ENCODE measurements at places on chromosomes 11 and 22.
A peak's percentile ranks its signal among the peaks of the same experiment; 100 is the strongest.

- DNase-seq: no peak
Observed at GRCh38 chr11:100923555-100923954, 206.1 kb downstream of the PGR start.

GRCh38 chr22:36985211-36985889 is 33.9 kb downstream of the TST start:
- no peak for DNase-seq

GRCh38 chr11:14373941-14374646 is 15.1 kb upstream of the RRAS2 start:
- DNase-seq: peak; percentile 22

GRCh38 chr11:124988063-124988462 is 34.1 kb downstream of the CCDC15 start:
- no peak for DNase-seq

DNA sequence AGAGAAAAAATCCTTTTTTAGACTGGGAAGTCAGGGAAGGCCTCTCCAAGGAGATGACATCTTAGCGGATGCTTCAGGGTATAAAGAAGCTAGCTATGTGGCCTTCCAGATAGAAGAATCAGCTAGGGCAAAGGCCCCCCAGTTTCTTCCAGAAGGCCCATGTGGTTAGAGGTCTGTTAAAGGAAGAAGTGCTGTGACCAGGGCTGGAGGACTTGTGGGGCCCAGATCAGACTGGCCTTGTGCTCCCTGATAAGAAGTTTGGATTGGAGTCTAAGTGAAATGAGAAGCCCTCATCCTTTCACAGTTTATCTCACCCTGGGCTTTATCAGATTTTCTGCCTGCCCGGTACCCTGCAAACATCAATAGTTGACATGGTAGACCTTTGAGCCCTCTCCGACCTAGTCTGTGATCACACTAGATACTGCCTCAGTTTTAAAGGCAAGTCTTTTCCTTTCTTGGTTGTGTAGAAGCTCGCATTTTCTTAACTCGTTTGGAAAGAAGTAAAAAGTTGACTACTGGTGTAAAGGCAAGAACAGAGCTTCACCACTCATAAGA is 7.8 kb downstream of the AMPD3 start:
- DNase-seq: no peak

DNA sequence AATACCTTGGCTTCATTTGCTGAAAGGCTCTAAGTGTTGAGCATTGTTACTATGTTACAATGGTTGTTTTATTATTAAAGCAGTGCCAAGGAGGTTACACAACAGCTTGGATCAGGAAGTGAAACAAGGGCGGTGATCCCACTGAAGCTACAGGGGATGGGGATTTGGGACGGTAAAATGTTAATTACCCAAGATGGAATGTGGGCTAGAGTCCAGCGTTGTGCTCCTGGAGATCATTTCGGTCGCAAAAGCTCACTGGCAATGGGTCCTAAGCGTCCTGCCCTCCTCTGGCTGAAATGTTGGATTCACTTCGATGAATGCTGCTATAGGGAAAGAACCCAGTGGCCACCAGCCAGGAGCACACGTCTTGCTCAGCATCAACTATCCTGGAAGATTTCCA is 48.3 kb downstream of the FAM83F start:
- no peak for DNase-seq

- DNase-seq: no peak
Observed at GRCh38 chr11:29029452-29029851, 921.3 kb downstream of the METTL15 start.

DNA sequence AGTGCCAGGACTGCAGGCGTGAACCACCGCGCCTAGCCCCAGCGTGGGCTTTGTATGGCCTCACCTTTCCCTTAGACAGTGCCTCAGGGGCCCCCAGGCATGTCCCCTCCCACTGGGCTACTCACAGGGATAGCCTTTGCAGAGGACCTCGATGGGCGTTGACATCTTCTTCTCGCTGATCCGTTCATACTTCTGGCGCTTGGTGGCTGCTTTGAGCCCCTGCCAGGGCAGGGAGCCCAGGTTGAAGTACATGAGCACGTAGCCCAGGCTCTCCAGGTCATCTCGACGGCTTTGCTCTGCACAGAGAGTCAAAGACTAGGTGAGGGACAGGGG is 17.5 kb downstream of the CSNK1E start:
- DNase-seq: no peak

DNA sequence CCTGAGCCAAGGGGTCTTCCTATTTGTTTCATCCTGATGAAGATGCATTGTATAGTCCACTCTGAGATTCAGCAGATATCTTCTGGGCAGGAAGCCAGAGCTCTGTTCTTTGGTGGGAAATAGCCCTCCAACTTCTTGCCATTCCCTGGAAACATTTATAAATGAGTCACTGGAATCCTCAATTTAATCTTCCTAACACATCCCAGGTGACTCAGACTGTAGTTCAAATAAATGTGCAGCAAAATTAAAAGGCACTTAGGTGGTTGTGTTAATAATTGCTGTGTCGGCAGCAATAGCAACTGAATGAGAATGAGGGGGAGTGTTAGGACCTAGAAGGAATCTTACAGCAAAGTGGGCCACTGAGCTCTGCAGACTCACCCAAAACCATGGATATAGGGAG is 108.6 kb downstream of the INSC start:
- peak; percentile 72 for DNase-seq

DNA sequence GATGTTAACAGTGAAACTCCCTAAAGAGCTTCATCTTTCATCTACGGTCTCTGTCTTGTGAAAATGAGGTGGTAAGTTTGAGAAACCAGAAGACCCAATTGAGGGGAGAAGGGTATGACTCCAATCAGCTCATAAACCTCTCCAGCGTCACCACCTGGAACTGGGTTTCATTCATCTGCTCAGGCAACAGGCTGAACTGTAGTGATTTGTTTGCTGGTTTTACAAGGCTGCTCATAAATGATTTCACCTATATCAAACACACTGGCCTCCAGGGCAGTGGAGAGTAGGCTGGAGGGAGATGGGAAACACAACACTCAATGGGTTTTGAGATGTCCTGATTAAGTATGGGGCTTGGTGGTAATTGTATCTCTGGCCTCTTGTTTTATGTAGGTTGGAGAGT is 79.0 kb downstream of the EFCAB6 start:
- DNase-seq: no peak

DNA sequence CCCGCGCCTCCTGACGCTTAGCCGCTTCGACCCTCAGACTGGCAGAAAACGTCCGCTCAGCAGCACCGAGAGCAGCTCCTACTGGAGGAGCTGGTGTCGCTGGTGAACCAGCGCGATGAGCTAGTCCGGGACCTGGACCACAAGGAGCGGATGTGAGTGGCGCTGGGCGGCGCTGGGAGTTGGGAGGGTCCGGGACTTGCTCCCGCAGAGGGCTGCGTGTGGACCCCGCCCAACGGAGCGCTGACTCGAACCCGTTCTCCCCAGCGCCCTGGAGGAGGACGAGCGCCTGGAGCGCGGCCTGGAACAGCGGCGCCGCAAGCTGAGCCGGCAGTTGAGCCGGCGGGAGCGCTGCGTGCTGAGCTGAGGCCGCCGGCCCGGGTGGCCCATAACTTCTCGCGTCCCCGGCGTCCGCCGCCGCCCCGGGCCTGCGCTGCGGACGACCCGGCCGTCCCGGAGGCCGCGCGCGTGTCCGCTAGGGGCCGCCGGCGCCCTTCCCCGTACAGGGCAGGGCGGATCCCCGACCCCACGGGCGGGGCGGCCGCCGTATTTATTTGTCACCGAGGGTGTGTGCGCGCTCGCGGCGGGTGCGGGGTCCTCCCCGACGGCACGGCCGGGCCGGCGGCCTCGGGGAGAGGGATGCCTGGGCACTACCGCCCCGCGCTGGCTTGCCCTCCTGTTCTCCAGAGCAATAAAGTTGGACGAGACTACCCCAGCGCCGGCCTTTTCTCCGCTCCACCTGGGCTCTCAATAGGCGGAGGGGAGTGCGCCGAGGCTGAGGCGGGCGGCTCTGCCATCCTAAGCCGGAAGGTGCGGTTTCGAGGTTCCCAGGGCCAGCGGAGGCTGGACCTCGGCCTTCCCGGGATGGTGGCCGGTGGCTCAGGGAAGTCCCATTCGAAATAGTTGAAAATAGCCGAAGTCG is 3.4 kb downstream of the KCNK7 start:
- DNase-seq: no peak

DNA sequence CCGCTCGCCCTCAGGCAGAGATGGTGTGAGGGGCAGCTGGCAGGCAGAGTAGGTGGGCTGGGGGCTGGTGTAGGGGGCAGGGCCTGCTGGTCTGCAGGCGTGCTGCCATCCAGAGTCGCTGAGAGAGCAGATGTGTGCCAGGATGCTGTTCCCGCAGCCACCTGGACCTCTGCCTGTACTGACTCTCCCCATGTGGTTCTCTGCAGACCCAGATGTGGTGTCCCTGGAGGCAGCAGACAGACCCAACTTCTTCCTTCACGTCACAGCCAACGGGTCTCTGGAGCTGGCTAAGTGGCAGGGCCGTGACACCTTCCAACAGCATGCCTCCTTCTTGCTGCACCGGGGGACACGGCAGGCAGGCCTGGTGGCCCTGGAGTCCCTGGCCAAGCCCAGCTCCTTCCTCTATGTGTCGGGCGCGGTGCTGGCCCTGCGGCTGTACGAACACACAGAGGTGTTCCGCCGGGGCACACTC is 58.6 kb downstream of the OTOG start:
- DNase-seq: no peak

GRCh38 chr11:119700030-119700429 is 29.0 kb downstream of the NECTIN1 start:
- DNase-seq: no peak

DNA sequence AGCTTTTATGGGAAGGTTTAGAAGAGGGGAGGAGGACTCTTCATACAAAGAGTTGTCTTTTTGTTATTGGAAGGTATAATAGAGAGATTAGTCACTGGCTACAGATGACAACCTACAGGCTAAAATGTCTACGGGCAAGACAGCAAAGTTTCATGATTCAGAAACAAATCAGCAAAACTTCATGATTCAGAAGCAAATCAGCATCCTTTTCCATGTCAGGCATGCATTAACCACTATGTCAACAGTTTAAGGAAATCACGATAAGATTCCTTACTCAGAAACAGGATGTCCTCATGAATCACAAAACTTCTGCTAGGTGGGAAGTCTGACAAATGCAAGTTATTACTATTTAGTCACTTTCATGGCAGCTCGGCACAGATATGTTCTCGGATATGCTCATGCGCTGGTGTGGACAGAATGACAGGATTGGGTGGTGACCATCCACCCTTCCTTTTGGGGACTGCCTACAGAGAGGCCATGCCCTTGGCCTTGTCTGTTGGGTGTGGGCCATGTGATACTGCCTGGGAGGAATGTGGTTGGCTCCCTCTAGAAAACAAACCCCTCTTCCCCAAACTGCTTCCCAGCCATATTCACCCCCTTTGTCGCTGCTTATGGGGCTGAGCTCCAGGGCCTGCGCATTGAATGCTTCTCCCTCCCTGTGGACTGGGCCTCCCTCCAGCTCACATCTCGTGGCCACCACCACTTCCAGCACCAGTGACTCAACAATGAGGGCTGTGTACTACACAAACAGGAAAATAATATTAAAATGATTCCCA is 10.1 kb downstream of the C11orf91 start:
- peak; percentile 99 for DNase-seq

- DNase-seq: peak; percentile 96
Observed at GRCh38 chr11:86740628-86741483, 59.5 kb upstream of the PRSS23 start.

DNA sequence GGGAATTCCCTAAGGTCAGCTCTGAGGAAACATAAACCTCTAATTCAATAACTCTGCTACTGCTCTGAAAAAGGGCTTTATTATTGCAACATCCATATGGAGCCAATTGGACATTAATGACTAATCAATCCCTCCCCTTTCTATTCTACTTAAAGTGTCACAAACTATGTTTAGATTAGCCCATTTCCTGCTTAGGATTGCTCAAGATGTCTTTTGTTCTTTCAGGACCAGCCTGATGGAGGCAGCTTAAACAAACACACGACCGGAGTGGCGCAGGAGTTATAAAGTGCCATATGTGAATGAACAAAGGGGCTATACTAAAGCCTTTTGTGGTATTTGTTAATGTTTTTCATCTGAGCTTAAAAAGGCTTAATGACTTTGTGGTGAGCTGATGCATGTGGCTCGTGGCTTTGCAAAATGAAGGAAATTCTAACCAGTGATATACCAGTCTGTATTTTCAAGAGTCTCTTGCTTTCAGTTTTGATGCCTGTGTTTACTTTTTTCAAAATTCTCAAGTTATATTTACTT is 354.4 kb downstream of the SOX6 start:
- no peak for DNase-seq

Measured in RCC 7860 (cell line).